WERI-Rb-1 (cell line): ENCODE measurements at places on chromosomes 13 and 19.
A peak's percentile ranks its signal among the peaks of the same experiment; 100 is the strongest.

GRCh38 chr19:4108767-4109625 lies 14.9 kb downstream of the MAP2K2 start:
- no peak for DNase-seq

GRCh38 chr13:74243637-74244526 lies 109.7 kb upstream of the KLF12 start:
- DNase-seq, result no peak

DNA sequence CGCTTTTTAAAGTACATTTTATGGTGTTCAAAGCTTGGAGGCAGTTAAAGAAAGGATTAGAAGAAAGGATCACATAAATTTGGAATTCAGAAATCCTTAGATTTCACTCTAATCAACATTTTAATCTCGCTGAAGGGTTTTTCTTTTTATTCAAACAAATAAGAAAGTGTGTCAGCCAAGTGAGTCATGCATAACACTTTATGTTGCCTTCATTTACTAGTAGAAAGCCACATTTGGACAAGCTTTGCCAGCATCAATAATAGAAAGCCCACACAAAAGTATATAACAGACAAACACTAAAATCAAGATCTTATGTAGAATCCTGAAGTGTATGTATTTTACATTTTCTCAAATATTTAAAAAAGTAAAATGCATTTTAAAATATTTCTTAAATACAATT lies 154.9 kb upstream of the TRPC4 start:
- no peak for DNase-seq

DNA sequence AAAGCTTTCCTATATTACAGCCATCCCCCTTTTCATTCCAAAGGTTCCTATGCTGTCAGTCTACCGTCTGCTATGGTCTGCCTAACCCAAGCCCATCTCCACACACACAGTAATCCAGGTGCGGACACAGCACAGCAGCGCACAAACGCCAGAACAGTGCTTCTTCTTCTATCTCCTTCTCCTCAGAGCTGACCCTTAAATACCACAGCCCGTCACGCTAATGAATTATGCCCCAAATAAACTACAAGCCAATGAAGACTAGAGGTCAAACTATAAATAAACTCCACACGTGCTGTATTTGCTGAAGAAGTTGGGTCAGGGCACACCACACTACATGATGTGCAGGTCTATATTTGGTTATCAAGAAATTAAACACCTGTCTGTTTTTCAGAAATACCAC lies 71.8 kb downstream of the TBC1D4 start:
- DNase-seq, result no peak

GRCh38 chr13:36736119-36736726 lies 62.4 kb downstream of the SERTM1 start:
- peak; percentile 32 for DNase-seq

- DNase-seq, result no peak
Observed at GRCh38 chr13:25691654-25692053, 319.9 kb downstream of the ATP8A2 start.

- DNase-seq, result no peak
Observed at GRCh38 chr19:55156202-55157063, 1.1 kb downstream of the TNNI3 start.

GRCh38 chr19:15421721-15422260 lies 3.0 kb upstream of the AKAP8L start:
- no peak for DNase-seq

DNA sequence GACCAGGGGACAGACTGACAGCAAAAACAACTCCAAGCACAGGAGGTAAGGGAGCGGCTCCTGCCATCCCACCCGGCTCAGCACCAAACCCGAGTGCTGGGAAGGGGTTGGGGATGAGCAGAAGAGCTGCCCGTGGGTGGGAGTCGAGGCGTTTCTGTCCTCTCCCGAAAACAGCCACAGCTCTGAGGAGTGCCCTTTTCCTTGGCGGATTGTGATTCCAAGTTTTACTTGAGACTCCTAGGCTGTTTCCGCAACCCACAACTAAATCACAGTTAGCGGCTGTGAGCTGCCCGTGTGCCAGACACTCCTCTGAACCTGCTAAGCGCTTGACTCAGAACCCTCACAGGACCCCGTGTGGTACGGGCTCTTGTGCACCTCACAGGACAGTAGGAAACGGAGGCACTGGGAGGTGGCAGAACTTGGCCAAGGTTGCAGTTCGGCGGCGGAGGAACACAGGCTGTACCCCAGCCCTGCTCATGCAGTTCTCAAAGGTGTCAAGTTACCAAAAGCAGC lies 21.4 kb downstream of the CFAP97D2 start:
- no peak for DNase-seq

GRCh38 chr13:67619995-67620380 lies 389.9 kb upstream of the PCDH9 start:
- DNase-seq, result no peak

- DNase-seq, result peak; percentile 72
Observed at GRCh38 chr13:25489238-25489637, 117.5 kb downstream of the ATP8A2 start.

- DNase-seq, result no peak
Observed at GRCh38 chr19:52603558-52604207, 33.6 kb downstream of the ZNF701 start.

DNA sequence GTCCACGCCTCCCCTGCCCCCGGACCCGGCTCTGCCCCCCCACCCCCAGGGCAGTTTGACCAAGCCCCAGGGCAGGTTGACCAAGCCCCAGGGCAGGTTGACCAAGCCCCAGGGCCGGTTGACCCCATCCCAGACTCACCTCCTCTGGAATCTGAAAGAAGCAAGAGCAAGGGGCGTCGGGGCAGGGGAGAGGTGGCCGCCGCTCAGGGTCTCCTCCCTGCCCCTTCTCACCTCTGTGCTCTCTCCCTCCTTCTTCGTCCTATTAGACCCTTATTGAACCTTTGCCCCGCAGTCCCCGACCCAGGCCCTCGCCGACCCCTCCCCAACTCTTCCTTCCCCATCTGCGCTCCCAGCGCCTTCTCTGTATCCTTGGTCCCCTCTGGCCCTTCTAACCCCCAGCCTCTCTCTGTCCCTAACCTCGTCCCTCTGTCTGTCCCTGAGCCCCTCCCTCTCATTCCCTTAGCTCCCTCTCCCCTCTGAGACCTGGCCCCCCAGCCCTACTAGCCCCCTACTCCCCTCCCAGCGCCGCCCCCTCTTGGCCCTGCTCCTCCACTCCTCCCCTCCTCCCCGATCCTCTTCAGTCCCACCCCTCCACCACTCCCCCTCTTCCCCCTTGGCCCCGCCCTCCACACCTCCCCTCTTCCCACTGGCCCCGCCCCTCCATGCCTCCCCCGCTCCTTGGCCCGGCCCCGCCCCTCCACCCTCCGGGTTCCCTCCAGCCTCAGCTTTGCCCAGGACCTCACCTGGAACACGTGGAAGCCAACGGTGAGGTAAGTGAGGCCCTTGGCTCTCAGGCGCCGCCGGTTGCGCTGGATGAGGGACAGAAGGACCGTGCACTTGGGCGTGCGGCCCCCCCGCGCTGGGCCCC lies 7.6 kb downstream of the CAPN12 start:
- DNase-seq, result peak; percentile 88

GRCh38 chr19:51168564-51169282 lies 26.6 kb downstream of the SIGLEC7 start:
- no peak for DNase-seq

- DNase-seq, result no peak
Observed at GRCh38 chr13:59176775-59177174, 987.0 kb downstream of the DIAPH3 start.

GRCh38 chr13:32284927-32285632 lies 30.1 kb downstream of the ZAR1L start:
- no peak for DNase-seq

- DNase-seq, result no peak
Observed at GRCh38 chr13:37869506-37869755, 141 bp downstream of the TRPC4 start.

- DNase-seq, result peak; percentile 94
Observed at GRCh38 chr19:39403331-39404312, 3.0 kb upstream of the ZFP36 start.

DNA sequence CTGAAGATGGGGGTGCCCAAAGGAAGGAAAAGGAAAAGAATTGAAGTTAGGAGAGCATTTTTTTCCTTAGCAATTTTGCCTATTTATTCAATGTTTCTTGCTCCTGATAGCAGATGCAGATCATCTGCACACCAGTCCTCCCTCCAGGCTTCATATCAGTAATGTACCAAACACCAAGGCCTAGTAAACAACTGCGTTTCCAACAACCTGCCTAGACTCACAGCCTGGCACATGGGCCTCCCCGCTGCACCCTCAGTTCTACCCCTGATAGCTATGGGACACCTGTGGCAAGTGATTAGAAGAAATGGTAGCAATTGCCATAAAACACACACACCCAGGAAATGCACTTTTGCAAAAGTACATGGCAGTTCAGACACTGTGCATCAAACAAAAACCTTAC lies 30.4 kb upstream of the HMGB1 start:
- no peak for DNase-seq

GRCh38 chr19:51055866-51056265 lies 9.0 kb downstream of the KLK13 start:
- no peak for DNase-seq

DNA sequence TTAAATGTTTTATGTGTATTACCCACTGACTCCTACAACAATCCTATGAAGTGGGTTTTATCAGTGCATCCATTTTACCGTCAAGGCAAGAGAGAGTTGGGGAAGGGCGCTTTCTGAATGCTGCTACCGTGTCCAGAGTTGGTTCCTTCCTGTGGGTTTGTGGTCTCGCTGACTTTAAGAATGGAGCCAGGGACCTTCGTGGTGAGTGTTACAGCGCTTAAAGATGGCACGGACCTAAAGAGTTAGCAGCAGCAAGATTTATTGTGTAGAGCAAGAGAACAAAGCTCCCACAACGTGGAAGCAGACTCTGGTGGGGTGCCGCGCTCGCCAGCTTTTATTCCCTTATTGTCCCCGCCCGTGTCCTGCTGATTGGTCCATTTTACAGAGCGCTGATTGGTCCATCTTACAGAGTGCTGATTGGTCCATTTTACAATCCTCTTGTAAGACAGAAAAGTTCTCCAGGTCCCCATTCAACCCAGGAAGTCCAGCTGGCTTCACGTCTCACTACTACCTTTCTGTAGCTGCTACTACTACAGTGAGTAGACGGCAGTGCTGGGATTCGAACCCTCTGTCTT lies 6.1 kb downstream of the OSCAR start:
- DNase-seq, result no peak

DNA sequence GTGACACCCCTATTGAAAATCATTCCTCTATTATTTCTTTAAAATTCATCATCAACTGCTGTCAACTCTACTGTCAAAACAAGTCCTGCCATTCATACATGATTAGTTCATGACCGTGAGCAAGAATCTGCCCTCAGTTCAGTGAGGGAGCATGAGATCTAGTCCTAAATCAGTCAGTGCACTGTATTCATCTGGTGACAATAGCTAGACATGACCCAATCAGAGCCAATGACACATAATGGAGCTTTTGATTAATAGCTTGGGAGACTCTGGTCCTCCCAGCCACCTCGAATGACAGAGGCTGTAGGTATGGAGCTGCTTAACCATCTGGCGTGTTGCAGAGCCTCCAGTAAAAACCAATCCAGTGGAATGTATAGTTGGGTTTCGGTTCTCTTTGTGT lies 46.9 kb upstream of the ARGLU1 start:
- no peak for DNase-seq
